ENCODE measurements at places on chromosomes 4 and X.

DNA sequence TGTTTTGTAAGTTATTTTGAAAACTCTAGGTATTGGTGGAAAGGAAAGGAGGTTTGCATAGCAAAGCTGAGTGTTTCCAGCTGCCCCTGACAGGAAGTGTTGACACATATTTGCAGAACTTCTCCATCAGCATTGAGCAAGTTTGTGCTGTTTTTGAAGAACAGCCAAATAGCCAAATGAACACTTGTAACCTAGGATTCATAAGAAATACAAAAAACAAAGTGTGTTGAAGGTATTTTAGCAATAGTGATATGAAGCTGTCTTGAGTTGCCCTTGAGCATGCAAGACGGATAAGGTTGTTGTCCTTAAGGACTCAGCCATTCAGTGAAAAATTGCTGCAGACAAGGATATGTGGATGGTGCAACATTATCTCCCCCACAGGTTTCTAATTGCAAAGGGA lies 68.3 kb upstream of the PGM2 start:
- no peak for DNase-seq

DNA sequence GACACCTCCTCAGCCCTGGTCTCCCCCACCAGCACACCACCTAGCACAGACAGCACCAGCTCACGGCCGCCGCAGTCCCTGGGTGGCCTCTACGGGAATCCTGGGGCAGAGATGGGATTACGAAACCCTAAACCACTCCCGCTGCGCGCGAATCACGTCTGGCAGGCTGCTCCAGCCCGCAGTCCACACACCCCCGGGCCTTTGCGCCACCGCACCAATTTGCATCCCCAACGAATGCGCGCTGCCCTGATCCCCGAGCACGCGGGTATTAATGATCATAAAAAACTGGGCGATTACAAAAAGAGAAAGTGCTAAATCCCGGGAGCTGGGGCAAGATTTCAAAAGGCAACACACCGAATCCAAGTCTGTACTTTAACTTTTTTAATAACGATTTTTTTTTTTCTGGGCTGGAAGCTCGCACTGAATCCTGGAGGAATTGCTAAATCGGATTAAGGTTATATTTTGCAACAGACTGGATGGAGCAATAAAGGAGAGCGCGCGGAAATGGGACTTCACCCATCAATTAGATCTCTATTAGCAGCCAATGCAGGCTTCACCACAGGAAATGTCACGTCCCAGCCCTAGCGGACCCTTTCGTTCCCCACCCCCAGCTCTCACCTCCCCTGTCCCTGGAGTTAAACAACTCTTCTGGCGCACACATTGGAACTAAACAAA lies 69.8 kb upstream of the TMEM33 start:
- DNase-seq, result no peak

GRCh38 chrX:100413229-100413628 lies 3.2 kb upstream of the PCDH19 start:
- no peak for DNase-seq

- no peak for DNase-seq
Observed at GRCh38 chrX:77962068-77962902, 7.2 kb downstream of the PGAM4 start.

DNA sequence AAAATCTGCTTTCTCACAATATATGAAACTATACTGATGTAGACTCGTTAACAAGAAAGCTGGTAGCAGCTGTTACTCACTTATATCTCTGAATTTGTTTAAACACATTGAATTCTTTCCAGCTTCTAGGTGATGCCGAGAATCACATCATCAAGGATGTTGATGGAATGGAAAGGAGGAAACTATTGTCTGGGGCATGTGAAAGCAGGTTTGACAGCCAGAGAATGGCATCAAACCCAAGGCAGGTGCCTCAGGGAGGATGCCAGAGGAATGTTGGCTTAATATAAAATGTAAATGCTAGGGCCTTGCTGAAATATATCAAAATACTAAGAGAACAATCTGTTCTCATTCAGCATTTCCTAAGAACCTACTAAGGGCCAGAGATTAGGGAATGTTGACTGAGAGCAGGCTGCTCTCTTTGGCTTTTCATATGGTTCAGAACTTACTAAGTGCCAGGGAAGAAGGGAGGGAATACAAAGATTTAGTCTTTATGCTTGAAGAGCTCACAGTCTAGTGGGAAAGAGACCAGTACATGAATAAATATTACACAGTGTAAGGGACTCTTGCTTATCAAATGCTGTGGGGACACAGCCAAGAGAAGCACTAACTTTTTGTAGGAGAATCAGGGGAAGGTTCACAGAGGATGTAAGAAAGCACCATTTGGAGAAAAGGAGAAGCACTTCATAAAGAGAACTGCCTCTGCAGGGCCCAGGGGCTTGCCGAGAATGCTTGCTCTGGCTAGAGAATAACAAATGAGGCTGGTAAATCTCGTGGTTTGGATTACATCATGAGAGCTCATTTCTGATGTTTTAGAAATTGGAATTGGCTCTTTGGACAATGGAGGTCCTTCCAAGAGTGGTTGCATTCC lies 14.7 kb downstream of the SLIT2 start:
- DNase-seq, result no peak

- no peak for DNase-seq
Observed at GRCh38 chr4:88006956-88007303, 505 bp upstream of the PKD2 start.

DNA sequence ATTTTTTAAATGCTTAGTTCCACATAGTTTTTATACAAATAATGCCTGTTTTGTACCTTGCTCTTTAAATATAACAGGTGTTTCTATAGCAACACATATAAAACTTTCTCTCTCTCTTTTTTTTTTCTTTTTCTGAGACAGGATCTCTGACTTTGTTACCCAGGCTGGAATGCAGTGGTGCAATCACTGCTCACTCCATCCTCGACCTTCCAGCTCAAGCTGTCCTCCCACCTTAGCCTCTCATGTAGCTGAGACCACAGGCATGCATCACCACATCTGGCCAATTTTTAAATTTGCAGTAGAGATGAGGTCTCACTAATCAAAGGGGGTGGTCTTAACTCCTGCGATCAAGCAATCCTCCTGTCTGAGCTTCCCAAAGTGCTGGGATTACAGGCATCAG lies 18.3 kb upstream of the SULT1E1 start:
- no peak for DNase-seq

DNA sequence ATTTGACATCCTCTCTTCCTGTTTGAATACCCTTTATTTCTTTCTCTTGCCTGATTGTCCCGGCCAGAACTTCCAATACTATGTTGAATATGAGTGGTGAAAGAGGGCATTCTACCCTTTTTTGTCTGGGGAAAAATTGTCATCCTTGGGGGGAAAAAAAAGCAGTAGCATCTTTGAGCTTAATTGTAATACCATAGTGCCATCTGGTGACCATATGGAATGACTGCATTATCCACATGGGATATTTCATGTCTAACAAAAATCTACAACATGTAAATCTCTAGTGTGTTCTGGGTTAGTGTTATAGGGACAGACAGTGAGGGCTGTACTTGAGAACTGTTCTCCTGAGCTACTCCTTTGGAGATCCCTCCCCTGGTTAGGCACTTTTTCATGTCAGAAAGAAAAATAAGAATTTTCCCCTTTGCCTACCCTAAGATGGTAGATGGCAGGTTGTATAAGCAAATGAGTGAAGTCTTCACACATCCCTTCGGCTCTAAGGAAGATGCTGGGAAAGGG lies 26.0 kb downstream of the CAPN6 start:
- no peak for DNase-seq

GRCh38 chr4:123750044-123750443 lies 353.4 kb downstream of the SPRY1 start:
- no peak for DNase-seq

DNA sequence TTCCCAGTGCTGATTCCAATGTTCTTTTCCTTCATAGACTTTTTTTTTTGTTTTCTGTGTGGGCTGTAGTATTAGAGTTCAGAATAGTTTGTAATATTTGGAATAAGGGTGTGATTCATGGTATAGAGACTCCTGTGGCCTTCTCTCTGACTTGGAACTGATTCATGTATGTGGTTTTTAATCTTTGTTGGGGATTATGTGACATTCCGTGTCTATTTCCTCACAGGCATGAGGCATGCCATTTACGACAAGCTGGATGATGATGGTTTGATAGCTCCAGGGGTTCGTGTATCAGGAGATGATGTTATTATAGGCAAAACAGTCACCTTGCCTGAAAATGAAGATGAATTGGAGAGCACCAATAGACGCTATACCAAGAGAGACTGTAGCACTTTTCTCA lies 44.4 kb downstream of the POLR2B start:
- no peak for DNase-seq

- no peak for DNase-seq
Observed at GRCh38 chrX:108171671-108172070, 80.1 kb downstream of the ATG4A start.

- no peak for DNase-seq
Observed at GRCh38 chr4:21041708-21042107, 341.4 kb downstream of the PACRGL start.
